Hematopoietic multipotent progenitor cell treated with erythropoietin and hydrocortisone succinate and interleukin-3 and kit ligand, for 4 days (in vitro differentiated cells): ENCODE measurements at places on chromosomes 2 and 18.

- peak; percentile 69 for DNase-seq
Observed at GRCh38 chr2:237700512-237701032, 73.2 kb downstream of the LRRFIP1 start.

GRCh38 chr2:238267341-238267710, 21.1 kb downstream of the PER2 start:
- no peak for DNase-seq

- no peak for DNase-seq
Observed at GRCh38 chr2:235659767-235660322, 166.0 kb downstream of the AGAP1 start.

DNA sequence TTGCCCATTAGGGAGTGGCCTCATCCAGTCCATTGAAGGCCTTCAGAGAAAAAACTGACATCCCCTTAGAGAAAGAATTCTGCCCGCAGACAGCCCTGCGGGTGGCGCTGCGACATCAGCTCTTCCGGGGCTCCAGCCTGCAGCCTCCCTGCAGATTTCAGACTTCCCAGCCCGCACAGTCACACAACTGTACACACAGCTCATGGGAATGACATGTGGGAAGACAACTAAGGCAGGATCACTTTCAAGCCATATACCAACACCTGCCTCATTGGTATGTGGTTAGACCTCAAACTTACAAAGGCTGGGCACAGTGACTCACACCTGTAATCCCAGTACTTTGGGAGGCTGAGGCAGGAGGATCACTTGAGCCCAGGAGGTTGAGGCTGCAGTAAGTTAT, 24.8 kb upstream of the TUBB6 start:
- peak; percentile 18 for DNase-seq

DNA sequence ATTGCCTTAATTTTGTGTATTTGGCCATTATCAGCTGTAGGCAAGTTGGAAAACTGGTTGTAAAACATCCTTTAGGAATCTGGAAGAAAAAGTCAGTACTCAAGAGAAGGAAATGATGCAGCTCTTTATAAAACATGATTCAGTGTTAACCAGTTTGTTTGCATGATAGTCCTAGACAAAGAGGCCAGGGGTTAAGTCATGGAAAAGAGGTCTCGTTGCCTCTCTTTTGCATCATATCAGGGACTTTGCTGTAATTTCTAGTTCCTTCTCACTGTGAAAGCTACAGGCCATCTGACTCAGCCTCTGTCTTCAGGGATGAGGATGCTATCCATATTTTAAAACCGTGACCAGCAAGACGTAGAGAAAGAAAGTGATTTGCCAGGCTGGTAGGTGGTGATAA, 38.0 kb downstream of the NPAS2 start:
- no peak for DNase-seq

GRCh38 chr18:61428266-61428665, 95.0 kb downstream of the CDH20 start:
- DNase-seq, result no peak

GRCh38 chr2:169344736-169345485, 17.4 kb downstream of the LRP2 start:
- no peak for DNase-seq

GRCh38 chr18:9475643-9476591, 604 bp downstream of the RALBP1 start:
- peak; percentile 90 for DNase-seq

GRCh38 chr2:101969723-101970122, 22.0 kb upstream of the IL1R2 start:
- DNase-seq, result no peak

DNA sequence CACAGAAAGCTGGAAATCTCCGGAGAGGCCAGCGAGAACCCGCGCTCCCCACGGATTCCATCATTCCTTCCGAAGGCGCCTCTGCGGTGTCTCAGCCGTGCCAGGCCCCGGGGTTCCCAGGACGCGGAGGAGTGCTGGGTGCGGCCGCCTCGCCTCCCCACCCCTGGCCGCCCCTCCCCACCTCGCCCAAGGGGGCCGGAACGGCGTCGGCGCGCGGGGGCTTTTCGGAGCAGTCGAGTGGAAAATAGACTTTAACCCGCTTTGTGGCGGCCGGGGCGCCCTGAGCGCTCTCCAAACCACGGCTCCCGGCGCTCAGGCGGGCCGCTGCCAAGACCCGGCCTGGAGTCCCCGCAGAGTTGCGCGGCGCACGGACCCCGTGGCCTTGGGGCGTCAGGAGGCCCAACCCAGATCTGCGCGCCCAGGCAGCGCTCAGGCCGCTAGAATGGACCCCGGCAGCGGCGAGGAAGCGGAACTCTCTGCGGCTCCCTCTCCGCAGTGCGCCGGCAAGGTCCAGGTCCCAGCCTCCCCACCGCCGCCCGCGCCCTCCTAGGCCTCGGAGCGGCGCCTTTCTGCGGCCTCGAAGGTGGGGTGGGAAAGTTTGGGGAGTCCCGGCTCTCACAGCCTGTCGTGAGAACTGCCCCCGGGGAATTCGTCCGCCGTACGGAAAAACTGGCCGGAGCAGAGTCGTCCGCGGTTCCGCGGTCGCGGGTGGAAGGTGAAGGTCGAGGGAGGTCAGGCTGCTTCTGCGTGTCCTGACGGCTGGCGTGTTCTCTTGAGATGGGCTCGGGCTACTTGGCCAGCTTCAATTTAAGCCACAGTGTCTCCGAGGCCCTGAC, 1.2 kb upstream of the EMX1 start:
- peak; percentile 66 for DNase-seq

- no peak for DNase-seq
Observed at GRCh38 chr2:136215449-136215848, 97.5 kb upstream of the CXCR4 start.

DNA sequence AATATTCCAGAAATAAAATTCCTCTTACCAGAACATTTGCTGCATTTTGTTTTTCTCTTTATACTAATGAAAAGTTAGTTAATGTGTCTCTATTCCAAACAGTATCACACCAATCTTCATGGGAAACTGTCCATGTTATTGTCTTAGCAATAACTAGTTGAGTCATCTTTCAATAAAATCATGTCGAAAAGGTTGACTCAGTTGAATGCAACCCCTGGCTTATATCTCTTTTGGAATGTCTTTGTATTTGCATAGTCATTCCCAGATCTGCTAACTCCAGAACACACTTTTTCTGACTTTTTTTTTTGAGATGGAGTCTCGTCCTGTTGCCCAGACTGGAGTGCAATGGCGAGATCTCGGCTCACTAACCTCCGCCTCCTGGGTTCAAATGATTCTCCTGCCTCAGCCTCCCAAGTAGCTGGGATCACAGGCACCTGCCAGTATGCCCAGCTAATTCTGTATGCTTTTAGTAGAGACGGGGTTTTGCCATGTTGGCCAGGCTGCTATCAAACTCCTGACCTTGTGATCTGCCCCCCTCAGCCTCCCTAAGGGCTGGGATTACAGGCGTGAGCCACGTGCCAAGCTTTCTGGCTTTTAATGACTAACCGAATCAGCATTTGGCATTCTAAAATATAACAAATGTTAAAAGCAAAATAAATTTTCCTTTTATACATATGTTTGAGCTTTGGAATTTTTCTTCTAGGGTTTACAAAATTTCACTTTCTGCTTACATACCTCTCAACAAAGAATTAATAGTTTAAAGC, 133.2 kb upstream of the GULP1 start:
- DNase-seq, result no peak

DNA sequence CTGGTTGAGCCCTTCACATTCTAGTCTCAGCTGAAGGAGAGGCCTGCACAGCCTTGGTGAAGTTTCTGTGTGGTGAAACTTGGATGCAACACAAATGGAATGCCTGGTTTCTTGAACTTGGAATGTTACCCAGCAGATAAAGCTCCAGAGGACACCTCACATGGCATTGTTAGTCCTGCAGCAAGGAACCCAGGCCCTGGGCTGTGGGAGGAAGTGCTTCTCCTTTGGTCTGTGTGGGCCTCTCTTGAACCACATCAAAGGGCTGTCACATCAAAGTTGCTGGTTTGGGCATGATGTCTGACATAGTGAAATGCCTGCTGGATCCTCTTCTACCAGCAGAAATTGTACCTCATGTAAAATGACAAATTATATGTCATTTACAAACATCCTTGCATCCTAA, 198.5 kb downstream of the FHOD3 start:
- DNase-seq, result peak; percentile 7

DNA sequence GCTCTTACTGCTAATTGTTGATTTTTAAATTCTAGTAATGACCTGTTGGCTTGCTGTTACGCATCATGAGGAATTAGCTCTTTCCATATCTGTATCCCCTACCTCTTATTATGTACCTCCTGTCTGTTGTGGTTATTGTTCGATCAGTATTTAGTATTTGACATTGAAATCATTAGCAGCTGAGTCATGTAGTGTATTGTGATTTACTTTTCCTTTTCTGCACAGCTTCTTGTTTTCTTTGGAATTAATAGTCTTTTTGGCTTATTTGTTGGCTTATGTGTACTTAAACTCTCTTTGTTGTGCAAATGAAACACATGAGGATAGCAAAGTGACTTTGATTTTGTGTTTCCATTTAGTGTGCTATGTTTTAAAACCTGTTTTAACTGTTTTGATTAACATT, 4.3 kb downstream of the EPB41L5 start:
- no peak for DNase-seq

GRCh38 chr2:10434886-10435819, 13.0 kb downstream of the ODC1 start:
- peak; percentile 94 for DNase-seq

DNA sequence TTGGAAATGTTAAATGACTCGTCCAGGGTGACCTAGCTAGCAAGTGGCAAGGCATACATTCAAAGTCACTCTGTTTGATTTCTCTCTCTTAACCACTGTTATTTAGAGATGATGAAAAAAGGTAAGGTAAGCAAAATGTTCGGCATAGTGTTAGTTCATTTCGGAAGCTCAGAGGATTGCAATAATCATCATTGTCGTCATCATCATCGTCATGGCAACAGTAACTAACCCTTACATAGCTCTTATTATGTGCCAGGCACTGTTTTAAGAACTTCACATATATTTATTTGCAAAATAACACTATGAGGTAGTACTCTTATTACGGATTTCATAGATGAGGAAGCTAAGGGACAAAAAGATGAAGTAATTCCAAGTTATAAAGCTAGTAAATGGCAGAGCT, 292.7 kb upstream of the CXCR4 start:
- DNase-seq, result no peak

DNA sequence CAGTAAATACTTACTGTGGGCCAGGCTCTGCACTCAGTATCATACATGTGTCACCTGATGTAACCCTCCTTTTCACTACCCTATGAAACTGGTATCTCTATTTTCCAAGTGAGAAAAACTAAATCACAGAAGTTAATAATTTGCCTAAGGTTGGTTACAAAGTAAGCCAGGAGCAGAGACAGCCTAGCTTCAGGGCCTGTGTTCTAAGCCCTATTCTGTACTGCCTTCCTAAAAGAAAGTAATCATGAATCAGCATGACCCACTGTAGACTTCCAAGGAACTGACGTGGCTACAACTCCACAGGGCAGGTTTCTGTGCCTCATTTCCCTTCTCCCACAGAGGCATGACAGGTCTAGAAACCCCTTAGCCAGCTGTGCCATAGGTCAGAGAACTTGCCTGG, 14.3 kb downstream of the ZNF142 start:
- DNase-seq, result no peak
